ENCODE measurements at places on chromosomes 2 and 18. TPM values are rescaled to one million over a fixed set of nuclear protein-coding genes. Genes with fewer than 3 reads are reported as not detected.
A peak's percentile ranks its signal among the peaks of the same experiment; 100 is the strongest.

GRCh38 chr2:12463189-12463588, 253.5 kb upstream of the TRIB2 start:
- no peaks in the 10 kb centered on the region for H3K4me1 ChIP-seq
- no peak overlapping the region for H3K27ac ChIP-seq
- no peak for DNase-seq

DNA sequence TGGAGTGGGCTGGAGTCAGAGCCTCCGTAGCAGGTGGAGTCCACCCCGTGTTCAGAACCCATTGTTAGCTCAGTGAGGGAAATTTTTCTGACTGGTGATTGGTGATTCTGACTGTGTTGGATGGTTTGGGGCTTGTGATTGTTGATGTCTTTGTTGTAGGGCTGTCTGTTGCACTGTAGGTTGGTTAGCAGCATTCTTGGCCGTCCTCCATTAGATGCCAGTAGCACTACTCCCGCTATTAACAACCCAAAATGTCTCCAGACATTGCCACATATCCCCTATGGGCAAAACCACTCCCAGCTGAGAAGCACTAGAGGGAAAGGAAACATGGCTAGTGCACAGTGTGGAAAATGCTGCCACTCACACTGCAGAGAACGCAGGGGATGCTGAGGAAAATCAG, 51.7 kb downstream of the ARMC9 start:
- no peak overlapping the region for H3K4me3 ChIP-seq
- no peak overlapping the region for H3K27ac ChIP-seq
- H3K36me3 ChIP-seq: peaks cover 4% of the 10 kb centered on the region
- no peak for DNase-seq
- no peaks in the 10 kb centered on the region for H3K4me1 ChIP-seq

SULT1C2 gene
- total RNA-seq: 0.13 TPM

LYPD6B gene
- total RNA-seq: not detected

- no peaks in the 10 kb centered on the region for H3K4me1 ChIP-seq
- H3K4me3 ChIP-seq: no peak overlapping the region
- H3K27ac ChIP-seq: no peak overlapping the region
- DNase-seq: no peak
These were observed 36.2 kb downstream of the HJURP start for GRCh38 chr2:233817995-233818638.

DNA sequence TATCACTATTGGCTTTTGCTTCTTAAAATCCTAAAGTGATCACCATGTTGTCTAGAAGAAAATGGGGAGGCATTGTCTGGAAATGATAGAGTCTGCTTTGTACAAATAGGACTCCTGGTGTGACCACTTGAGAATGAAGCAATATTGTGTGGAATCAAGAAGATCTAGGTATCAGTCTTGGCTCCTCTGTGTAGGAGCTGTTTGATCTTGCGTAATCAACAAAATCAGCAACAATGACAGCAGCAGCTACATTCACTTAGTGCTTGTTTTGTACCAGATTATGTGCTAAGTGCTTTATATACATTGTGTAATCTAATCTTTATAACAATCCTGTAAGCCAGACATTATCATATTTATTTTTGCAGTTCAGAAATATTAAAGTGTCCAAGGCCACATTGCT, 17.8 kb downstream of the NCOA1 start:
- no peak overlapping the region for H3K4me3 ChIP-seq
- peaks cover 4% of the 10 kb centered on the region for H3K36me3 ChIP-seq
- no peaks in the 10 kb centered on the region for H3K4me1 ChIP-seq
- no peak for DNase-seq
- H3K27me3 ChIP-seq: no peaks in the 10 kb centered on the region

DNA sequence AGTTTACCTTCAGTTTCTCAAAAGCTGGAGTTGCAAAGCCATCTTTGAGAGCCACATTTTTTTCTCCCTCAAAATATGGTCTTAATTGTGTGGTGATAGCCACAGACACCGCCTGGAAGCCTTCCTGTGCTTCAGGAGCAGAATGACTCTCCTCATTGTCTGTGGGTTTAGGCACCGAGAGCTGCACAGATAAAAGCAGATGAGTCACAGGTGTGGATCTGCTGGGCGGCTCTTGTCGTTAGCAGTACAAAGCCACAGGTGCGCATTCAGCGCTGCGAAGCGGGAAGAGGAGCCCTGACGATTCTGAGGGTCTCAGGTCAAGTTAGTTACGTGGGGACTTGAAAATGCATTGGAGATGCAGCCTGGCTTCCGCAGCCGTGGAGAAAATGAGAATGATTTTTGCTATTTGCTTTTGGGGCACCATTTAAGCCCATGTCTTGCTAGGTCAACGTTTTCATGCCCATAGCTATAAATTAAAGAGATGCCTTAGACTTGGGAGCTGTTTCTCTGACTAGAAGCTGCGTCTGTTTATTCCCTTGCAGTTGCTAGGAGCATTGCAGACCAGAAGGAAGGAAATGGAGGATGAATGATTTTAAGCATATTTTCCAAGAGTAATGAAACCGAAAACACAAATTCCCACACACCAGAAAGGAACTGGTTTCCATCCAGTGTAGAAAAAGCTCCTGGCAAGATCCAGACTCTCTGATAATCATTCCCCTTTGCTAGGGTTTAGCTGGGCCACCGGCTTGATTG, 51.5 kb downstream of the KLHL29 start:
- H3K27me3 ChIP-seq: peaks cover 5% of the 10 kb centered on the region
- H3K4me3 ChIP-seq: no peak overlapping the region
- peak; percentile 71 for DNase-seq
- H3K36me3 ChIP-seq: no peaks in the 10 kb centered on the region
- peak overlapping the region; percentile 37 for H3K27ac ChIP-seq

GRCh38 chr2:226796840-226797288, 2.8 kb downstream of the IRS1 start:
- H3K27ac ChIP-seq: peak overlapping the region; percentile 59
- H3K27me3 ChIP-seq: peaks cover 24% of the 10 kb centered on the region
- peaks cover 29% of the 10 kb centered on the region for H3K36me3 ChIP-seq
- peak overlapping the region; percentile 63 for H3K4me3 ChIP-seq
- H3K4me1 ChIP-seq: peaks cover 57% of the 10 kb centered on the region
